Thymus (tissue), 14 donors: ENCODE measurements at places on chromosomes 4 and X.

DNA sequence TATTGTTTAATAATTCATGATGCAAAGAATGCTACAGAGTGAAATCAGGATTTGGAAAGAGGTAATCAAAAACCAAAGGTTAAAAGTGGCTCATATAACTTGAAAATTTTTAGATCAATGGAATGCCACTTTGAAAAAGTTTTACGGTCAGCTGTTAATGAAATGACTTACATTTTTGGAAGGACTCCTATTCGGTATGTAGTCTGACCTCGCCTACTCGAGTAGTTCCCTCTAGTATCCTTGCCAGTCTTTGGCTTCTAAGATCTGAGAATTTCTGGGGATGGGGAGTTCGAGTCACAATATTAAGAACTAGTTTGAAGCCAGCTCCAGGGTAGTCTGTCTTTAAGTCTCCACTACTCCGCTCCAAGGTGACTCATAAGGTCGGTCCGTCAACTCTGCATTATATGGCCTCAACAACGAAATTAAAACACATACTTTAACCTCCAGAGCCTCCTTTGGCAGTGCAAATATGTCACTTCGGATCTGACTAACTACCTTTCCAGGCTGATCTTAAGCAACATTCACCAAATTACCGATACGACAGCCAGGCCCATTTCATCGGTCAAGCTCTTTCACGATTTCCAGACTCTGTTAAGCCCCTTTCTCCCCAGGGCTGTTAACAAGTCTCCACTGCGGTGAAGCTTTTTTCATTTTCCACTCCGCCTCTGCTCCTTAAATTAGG is 733 bp upstream of the NAA15 start:
- DNase-seq = no peak

DNA sequence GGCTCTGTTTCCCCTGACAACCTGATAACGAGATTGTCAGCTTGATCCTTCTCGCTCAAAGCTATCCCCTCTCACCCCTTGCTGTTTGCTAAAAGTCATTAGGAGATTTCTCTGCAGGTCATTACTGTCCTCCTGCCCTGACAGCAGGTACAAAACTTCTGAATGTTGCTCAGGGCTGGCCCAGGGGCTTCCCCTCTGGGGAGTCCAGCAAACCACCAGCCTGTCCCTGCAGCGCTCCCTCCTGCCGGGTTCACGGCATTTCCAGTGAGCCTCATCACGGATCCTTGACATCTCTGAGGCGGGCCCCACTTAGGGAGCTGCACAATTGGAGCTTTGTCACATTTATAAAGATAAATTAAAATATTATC is 5.2 kb upstream of the SORCS2 start:
- DNase-seq = no peak

DNA sequence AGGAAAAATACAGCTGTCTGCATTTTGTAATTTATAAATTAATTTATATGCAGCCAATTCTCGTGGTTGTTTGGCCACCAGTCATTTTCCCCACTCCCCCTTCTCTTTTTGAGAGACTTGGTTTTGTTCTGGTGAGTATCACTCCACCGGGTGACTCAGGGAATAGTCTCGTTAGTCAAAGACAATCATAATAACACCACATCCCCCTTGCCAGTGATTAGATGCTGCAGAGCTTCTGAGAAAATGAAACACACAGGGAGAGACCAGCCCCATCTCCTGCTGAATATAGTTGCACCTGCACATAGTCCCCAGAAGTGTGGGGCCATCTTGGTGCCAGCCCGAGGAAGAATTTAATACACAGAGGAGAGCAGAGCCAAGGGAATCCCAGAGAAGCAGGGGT is 8.0 kb upstream of the FNIP2 start:
- no peak for DNase-seq

DNA sequence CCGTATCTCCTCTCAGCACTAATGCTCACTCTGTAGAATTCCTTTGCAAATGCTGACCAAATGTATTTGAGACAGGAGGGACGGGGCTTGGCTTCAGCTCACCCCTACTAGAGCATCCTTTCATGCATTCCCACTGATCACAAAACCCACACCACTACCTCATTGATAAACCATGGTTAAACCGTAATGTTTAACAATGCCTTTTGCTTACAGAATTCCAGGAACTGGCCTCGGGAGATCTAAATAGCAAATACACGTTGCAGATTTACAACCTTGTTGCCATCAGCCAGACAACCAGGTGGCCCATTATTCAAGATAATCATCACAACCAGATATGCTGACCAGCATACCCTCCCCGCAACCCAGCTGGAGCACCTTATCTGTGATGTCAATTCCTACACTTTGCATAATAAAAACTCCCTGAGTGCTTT is 391.9 kb downstream of the KCTD8 start:
- DNase-seq = no peak

DNA sequence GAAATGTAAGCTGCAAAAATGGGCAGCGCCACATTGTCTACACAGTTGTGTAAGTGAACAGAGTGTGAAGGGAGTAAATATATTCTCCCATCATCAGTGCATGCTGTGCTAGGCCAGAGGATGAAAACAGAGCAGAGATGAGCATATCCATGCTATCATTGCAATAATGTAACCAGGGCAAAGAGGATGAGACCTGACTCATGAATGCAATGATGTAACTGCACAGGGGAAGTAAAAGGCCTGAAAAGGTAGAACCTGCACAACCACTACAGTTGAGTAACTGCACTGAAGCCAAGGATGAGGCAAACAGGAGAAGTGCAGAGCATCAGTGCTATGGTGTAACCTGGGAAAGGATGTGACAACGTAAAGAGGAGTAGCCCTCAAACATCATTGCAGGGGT is 220.4 kb upstream of the FAM47C start:
- no peak for DNase-seq

GRCh38 chr4:62881901-62882300 is 1527.3 kb downstream of the TECRL start:
- DNase-seq = no peak

DNA sequence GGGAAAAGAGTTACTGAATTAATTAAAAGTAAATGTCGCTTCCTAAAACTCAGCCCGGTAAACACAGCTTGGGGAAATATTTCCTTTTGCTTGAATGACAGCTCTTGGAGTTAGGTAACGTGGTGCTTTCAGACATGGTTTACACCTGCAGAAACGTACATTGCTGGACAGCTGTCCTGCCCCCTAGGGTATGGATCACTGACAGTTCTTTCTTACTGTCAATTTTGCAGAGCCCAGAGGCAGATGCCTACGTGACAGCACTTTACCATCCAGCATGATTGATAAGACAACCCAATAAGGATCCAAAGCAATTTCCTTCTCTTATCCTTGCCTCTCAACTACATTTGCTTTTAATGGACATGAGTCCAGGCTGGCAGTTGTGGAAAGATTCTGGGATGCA is 334.5 kb downstream of the PACRGL start:
- no peak for DNase-seq

DNA sequence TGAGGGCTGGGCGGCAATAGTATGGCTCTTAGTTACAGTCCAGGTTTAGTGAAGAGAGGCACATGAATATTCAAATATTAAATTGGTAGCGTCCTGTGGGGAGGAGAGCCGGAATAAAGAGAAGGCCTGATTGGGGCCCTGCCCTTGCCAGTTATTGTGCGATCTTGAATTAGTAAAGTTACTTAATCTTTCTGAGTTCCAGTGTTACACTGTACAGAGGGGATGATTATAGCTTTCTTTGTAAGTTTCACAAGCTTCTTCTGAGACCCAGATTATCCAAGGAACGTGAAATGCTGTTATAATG is 1.2 kb downstream of the METAP1 start:
- DNase-seq = no peak
